ENCODE measurements at places on chromosomes 2 and 18.

- DNase-seq, result no peak
These were observed 57.4 kb downstream of the STK39 start for GRCh38 chr2:168189835-168190569.

DNA sequence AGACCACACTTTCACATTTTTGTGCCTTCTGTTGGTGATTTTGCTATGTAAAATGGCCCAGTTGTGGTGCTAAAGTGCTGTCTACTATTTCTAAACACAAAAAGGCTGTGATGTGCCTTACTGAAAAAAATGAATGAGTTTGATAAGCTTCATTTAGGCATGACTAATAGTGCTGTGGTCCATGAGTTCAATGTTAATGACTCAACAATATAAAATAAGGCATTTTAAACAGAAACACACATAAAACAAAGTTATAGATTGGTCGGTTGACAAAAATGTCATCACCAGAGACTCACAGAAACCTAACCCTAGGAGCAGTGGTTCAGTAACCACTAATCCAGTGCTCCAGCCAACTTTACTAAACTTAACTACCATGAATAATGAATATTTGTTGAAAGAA, 160.0 kb downstream of the DNAH6 start:
- DNase-seq, result no peak

GRCh38 chr18:23661735-23662308, 889 bp downstream of the ANKRD29 start:
- DNase-seq, result no peak

DNA sequence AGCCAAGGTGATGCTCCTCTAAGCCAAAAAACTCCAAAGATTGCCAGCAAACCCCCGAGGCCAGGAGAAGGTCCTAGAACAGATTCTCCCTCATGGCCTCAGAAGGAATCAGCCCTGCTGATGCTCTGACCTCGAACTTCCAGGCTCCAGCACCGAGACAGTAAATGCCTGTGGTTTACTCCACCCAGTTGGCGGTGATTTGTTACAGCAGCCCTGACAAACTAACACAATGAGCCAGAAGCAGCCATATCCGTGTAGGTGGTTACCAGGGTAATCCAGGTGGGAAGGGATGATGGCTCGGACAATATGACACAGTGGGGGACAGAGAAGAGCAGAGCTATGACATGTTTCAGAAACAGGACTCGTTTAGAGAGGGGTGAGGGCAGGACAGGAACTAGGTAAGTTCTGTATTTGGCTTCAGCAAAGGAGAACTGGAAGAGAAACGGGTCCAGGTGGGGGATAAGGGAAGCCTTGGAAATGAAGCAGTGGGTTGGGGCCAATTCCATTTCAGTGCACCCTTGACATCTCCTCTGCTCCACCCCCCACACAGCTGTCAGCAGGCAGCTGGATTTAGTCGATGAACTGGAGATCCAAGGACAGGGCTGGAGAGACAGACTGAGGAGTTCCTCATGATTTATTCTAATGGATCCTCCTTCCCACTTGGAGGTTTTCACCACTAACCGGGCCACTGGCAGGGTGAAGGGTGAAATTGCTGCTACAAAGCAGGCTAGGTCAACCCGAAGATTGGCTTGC, 179.7 kb upstream of the SH3BP4 start:
- DNase-seq, result no peak

DNA sequence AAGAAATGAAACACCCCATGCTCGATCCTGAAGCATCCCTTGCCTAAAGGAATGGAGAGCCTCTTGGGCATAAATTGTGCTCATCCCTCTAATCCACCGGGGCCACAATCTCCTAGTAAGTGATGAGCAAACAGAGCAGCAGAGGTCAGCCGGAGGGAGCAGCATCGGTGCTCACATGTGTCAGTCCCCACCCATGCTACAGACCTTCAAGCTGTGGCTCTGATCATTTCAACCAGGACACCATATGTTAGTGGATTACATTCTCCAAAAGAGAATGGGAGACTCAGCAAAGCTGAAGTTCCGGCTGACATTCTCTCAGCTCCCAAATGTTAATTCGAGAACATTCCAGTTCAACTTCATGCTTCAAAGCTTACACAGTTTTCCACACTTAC, 75.6 kb downstream of the AAK1 start:
- DNase-seq, result no peak

- DNase-seq, result peak; percentile 75
These were observed 51.2 kb upstream of the ADAM23 start for GRCh38 chr2:206392118-206392517.

- DNase-seq, result no peak
These were observed 23.4 kb upstream of the TMEM87B start for GRCh38 chr2:112031473-112032223.
